ENCODE measurements at places on chromosomes 12 and 14. TPM values are rescaled to one million over a fixed set of nuclear protein-coding genes. Genes with fewer than 3 reads are reported as not detected.

The PRH2 gene
- total RNA-seq, result not detected

The LRRC9 gene
- total RNA-seq, result not detected

The LHX5 gene
- not detected for total RNA-seq

The WDR20 gene
- 39.8 TPM for total RNA-seq

The SPX gene
- 0.95 TPM for total RNA-seq

The OSBPL8 gene
- 113 TPM for total RNA-seq

The EID3 gene
- total RNA-seq, result 6.9 TPM

The NTS gene
- total RNA-seq, result not detected

The PPP1R1A gene
- total RNA-seq, result not detected

The KRT74 gene
- not detected for total RNA-seq

The KLHDC2 gene
- total RNA-seq, result 27.9 TPM

The LMNTD1 gene
- not detected for total RNA-seq

The KRT85 gene
- total RNA-seq, result not detected

The ANKRD33 gene
- total RNA-seq, result not detected

The SYT1 gene
- not detected for total RNA-seq

The SYCP3 gene
- 0.93 TPM for total RNA-seq

The PGF gene
- 0.29 TPM for total RNA-seq

The PROX2 gene
- total RNA-seq, result not detected

The PRPF40B gene
- 11.2 TPM for total RNA-seq

The TOMM20L gene
- not detected for total RNA-seq

The KCNA5 gene
- not detected for total RNA-seq

The TCL1B gene
- total RNA-seq, result not detected

The CPM gene
- total RNA-seq, result 7.7 TPM
